Left kidney (tissue), 8 donors: ENCODE measurements at places on chromosomes 1 and 21.
A peak's percentile ranks its signal among the peaks of the same experiment; 100 is the strongest.

GRCh38 chr1:226601456-226601855 is 52.9 kb downstream of the STUM start:
- no peak for DNase-seq

- DNase-seq: no peak
Measured at GRCh38 chr21:29371464-29371863, 72.7 kb downstream of the BACH1 start.

GRCh38 chr1:61825393-61825792 is 83.1 kb downstream of the PATJ start:
- DNase-seq: no peak

- no peak for DNase-seq
Measured at GRCh38 chr1:230163205-230163604, 96.2 kb downstream of the GALNT2 start.

- no peak for DNase-seq
Measured at GRCh38 chr1:223727541-223727940, 15.2 kb downstream of the CAPN2 start.

- no peak for DNase-seq
Measured at GRCh38 chr21:28834335-28835238, 158.1 kb downstream of the LTN1 start.

DNA sequence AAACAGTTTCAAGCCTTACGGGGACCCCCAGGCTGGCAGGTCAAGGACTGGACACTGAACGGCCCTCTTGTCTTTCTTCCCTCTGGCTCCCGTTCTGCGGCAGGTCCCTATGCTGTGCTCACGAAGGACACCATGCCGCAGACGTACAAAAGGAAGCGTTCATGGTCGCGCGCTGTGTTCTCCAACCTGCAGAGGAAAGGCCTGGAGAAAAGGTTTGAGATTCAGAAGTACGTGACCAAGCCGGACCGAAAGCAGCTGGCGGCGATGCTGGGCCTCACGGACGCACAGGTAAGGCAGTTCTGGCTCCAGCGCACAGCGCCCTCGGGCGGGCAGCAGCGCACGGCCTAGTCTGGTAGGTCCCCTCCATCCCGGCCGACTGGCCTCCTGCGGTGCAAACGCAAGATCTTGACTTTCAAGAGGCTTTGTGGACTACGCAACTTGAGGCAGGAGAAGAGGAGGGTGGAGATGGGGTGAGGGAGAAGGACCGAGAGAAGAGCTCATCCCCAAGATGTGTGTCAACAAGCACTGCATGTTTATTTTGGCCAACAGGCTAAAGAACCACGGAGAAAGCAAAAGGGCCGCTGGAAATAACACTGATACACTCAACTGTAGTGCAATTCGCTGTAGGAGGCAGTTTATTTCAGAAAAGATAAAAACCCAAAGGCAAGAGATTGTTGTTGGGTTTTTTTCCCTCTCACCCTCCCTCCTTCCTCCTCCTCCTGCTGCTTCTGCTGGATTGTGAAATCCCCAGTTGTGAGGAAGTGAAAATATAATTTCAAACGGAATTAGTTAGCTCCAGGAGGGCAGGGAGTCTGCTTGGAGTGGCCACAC is 3.0 kb downstream of the HLX start:
- no peak for DNase-seq

- no peak for DNase-seq
Measured at GRCh38 chr1:27377760-27378495, 3.3 kb upstream of the FCN3 start.

DNA sequence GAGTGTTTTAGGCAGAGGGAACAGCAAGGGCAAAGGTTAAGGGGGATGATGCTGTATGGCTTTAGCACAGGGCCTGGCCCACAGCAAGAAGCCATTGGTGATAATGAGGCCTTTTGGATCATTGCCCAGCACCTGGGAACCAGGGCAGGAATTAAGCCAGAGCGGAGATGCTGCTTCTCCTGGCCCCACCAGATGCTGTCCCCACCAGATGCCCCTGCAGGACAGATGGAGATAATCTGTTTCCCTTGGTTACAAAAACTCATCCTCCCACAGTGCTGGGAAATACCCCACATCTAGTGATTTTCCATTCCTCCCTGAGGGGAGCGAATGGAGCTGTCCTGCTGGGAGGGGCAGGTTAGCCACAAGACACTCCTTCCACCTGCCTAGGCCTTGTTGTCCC is 18.8 kb downstream of the OPRD1 start:
- no peak for DNase-seq

DNA sequence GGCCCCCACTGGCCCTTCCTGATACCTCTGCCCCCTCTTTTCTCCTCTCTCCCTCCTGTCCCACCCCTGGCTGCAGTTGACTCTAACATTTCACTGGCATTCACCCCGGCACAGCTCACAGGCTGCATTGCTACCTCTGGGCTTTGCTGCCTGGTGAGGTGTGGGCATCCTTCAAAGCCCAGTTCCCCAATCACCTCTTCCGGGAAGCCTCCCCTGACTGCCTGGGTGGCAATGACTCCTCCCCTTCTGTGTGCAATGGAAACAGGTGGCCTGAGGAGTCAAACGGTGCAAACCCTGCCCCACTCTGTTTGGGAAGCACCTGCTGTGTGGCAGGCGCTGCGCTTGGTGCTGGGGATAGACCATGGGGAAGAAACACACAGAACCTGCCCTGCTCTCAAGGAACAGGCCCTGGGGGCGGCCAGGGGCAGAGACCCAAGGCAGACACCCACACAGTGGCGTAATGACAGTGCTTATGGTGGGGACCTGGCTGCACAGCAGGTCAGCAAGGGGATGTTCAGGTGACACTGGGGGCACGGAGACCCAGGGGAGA is 39.3 kb upstream of the POFUT2 start:
- DNase-seq: no peak

GRCh38 chr1:234018816-234019215 is 114.3 kb downstream of the SLC35F3 start:
- DNase-seq: no peak

DNA sequence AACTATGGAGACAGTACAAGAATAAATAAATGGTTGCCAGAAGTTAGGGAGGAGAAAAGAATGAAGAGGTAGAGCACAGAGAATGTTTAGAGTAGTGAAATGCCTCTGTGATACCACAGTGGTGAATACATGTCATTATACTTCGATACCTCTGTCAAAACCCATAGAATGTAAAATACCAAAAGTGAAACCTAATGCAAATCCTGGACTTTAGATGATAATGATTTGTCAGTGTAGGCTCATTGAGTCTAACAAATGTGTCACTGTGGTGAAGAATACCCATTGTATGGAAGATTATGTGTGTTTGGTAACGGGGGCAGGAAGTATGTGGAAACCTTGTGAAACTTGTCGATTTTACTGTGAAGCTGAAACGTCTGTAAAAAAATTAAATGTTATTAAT is 1106.5 kb upstream of the TMPRSS15 start:
- no peak for DNase-seq

DNA sequence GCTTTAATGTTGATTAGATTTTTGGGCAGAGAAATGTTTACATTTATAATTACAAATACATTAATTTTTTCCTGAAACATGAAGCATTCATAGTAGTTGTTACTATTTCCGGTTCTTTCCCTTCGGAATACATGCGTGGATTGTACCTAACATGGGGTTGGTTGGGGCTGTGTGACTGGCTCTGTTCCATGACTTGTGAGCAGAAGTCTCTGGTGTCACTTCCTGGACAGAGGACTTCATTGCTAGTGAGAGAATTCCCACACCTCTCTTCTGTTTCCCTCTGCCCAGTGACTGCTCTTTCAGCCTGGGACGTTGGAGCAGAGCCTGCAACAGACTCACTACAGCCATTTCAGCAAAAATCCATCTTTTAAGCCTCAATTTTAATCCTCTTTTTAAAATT is 231.4 kb downstream of the GRIK1 start:
- DNase-seq: no peak

- no peak for DNase-seq
Measured at GRCh38 chr1:196131691-196132090, 476.5 kb downstream of the KCNT2 start.

DNA sequence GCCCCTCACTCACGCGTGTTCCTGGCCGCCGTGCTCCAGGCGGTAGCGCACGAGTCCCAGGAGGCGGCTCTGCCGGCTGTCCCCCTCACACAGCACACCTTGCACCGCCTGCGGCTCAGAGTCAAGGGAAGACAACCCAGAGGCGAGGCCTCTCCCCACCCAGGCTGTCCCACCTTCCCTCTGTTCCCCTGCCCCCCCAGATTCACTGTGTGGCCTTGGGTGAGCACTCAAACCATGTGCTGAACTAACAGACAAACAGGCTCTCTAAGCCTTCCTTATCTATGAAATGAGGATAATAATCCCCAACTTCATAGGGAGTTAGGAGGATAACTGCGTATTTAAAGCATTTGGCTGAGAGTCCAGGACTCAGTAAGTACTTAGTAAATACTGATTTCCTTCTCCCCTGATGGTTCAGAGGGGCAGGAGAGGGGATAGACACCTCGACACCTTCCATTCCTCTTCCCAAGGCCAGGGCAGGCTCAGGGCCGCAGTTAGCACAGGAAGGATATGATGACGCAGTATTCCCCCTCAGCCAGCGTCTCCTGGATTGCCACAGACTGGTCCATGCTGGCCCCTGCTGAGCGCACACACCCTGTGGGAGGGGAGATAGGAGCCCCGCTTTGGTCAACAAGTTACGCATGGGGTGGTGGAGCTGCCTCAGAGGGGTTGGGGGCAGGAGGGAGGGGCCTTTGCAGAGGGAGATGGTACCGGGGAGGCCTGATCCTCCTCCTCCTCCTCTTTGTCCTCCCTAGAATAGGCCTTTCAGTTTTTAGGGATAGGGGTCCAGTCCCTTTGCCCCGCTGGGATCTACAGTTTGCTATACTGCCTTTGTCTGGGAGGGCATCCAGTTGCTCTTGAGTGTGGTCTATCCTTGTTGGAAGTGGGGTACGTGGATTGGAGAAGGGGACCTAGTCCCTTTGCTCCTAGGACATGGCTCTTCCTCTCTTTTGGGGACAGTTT is 830 bp downstream of the INPP5B start:
- no peak for DNase-seq

DNA sequence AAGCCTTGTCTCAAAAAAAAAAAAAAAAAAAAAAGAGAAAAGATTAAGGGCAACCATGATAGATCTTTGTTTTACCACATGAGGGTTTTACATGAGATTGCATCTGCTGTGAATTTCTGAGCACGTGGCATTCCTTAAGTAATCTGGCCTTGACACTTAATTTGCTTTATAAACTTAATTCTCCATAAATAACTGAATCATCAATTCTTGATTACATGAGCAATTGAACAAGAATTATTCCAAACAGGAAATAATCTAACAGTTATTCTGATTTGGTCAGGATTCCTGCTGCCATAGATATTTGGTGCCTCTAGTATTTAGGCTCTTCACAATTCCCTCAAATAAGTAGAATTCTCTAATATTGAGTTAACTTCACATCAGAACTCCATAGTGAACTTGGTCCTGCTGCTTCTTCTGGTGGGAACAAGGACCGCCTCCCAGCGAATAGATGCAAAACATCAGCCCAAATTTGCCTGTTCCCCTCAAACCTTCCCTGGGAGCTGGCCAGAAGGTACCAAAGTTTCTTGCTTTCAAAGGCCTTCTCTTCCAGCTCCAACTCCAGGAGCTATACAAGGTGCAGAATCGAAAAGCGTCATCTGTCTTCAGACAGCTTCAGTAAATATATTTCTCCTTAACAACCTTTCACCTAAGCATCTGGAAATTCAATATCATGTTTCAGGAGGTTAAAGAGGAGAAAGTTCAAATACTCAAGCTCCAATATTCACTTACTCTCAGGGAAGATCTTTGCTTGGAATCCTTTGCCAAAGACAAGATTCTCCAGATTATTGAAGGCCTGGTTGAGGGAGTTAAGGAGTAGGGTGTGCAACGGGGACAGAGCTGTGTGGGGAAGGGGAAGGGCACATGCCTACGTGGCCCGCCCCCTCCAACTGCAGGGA is 1.0 kb downstream of the KRTCAP2 start:
- no peak for DNase-seq

DNA sequence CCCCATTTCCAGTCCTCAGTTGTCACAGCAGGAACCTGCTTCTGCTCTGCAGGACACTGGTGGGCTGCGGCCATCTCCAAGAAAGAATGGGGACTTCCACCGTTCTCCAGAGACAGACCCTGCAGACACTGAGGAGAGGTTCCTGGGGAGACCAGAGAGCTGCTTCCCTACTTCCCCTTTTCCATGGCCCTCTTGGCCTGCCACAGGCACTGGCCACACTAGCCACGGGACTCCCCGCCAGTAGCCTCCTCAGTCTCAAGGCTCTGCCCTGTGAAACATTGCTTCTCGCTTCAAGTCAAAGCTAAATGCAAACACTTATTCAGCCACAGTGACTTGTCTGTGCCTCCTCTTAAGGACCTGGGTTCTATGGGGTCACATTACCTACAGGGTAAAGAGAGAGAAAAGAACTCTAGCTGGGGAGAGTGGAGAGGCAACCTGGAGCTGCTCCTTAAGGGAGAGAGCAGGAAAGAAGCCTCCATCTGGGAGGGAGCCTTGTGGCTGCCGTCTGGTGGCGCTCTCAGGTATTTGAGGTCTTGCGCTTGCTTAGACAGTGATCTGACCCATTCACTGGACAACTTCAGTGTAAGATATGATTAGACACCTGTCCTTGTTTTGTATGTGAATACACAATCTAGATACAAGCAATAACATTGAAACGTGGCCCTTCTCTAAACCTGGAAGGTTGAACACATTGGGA is 5.4 kb upstream of the SLAMF8 start:
- DNase-seq: no peak

GRCh38 chr1:157438613-157439012 is 113.7 kb downstream of the FCRL5 start:
- no peak for DNase-seq

DNA sequence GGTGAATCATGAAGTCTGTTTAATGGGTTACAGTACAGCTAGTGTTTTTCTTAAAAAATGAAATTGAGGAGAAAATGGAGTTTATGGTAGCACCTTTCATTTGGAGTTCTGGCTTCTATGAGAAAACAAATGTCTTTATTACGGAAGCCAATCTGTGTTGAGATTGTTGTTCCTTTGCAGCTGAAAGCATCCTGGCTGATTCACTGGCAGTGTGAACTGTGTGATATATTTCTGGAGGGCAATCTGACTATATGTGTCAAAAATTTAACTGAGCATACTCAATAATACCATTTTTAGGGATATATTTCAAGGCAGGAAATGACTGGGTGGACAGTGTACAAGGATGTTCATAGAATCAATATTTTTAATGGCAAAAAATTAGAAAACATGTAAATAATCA is 46.6 kb upstream of the LYST start:
- no peak for DNase-seq

- peak; percentile 72 for DNase-seq
Measured at GRCh38 chr21:41610042-41610839, 102.3 kb upstream of the TMPRSS2 start.

DNA sequence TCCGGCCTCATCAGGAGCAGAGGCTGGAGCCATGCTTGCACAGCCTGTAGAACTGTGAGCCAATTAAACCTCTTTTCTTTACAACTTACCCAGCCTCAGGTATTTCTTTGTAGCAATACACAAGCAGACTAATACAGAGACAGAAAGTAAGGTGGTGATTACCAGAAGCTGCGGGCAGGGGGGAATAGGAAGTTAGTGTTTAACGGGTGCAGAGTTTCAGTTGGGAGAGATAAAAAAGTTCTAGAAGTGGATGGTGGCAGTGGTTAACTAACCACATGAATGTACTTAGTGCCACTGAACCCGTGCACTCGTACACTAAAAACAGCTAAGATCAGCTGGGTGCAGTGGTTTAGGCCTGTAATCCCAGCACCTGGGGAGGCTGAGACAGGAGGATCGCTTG is 80.4 kb upstream of the TARDBP start:
- DNase-seq: no peak
